ENCODE measurements at places on chromosomes 1 and 21.

- DNase-seq, result peak; percentile 83
- H3K4me3 ChIP-seq, result no peak overlapping the region
- peaks cover 39% of the 10 kb centered on the region for H3K36me3 ChIP-seq
- H3K27me3 ChIP-seq, result no peaks in the 10 kb centered on the region
- H3K27ac ChIP-seq, result peak overlapping the region; percentile 71
- H3K4me1 ChIP-seq, result peaks cover 6% of the 10 kb centered on the region
Measured at GRCh38 chr21:45990741-45991605, 9.4 kb downstream of the COL6A1 start.

DNA sequence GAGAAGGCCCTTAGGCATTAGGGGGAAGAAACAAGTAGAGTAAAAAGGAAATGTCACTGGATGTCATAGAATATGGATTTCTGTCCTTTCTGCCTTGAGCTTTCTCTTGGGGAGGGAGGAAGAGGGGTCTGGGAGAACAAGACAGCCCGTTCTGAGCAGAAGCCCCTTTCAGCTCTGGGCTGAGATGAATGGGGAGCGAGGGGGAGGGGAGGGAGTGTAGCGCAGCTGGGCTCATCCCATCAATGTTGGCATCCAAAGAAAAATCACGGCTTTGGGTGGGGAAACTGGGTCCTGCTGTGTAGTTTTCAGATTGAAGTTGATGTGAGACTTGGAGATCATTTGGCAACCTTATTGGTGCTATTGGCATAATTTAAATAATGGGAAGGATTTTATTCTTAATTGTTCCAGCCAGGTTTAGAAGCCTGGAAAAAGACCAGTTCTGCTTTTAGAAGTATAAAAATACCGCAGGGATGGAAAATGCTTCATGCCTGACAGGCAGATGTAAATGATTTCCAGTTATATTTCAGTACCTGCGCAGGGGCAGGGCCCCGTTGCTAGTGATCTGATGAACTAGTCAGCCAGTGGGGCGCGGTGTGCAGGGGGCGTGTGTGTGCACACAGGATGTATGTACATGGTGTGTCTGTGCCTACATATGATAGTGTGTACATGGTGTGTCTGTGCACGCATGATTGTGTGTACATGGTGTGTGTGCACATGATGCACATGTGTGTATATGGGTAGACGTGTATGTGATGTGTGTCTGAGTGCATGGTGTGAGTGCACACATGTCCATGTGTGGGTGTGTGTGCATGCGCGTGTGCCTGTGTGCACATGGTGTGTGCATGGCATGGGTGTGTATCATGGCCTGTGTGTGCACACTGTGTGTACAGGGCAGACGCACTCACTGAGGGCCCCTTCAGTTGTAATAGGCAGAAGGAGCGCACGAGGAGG is 36.0 kb downstream of the ABCG1 start:
- DNase-seq, result no peak
- no peaks in the 10 kb centered on the region for H3K27me3 ChIP-seq
- H3K36me3 ChIP-seq, result no peaks in the 10 kb centered on the region
- H3K27ac ChIP-seq, result no peak overlapping the region

GRCh38 chr1:151059109-151060006 is at the start of gene CDC42SE1:
CDC42SE1 (minus strand) TSS chr1:151059622; CDS start chr1:151055730, 3,892 bp downstream.
- DNase-seq, result no peak
- H3K27me3 ChIP-seq, result no peaks in the 10 kb centered on the region
- H3K4me3 ChIP-seq, result peak within 1 kb of the TSS; percentile 72
- peaks cover 47% of the 10 kb centered on the region for H3K4me1 ChIP-seq
- H3K36me3 ChIP-seq, result peaks cover 4% of the 10 kb centered on the region

DNA sequence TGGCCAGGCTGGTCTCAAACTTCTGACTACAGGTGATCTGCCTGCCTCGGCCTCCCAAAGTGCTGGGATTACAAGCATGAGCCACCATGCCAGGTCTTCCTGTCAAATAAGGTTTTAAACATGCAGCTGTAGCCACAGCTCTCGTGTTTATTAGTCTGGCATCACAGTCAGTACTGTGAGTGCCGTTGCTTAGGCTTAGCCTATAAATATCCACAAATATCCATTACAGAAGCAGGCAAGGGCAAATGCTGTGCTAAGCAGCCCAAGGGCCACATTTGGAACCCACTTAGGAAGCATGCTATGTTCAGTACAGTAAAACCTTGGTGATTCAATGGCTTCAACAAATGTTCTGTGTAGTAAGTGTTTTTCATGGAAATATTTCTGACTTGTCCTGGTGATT is 75.9 kb downstream of the KIF1B start:
- H3K36me3 ChIP-seq, result no peaks in the 10 kb centered on the region
- H3K4me3 ChIP-seq, result no peak overlapping the region
- H3K27me3 ChIP-seq, result no peaks in the 10 kb centered on the region
- H3K27ac ChIP-seq, result no peak overlapping the region

GRCh38 chr1:54324251-54325140 is 81.7 kb downstream of the SSBP3 start:
- H3K4me3 ChIP-seq, result peak overlapping the region; percentile 27
- no peaks in the 10 kb centered on the region for H3K27me3 ChIP-seq
- H3K27ac ChIP-seq, result peak overlapping the region; percentile 74
- H3K36me3 ChIP-seq, result no peaks in the 10 kb centered on the region
